MM.1S (cell line): ENCODE measurements at places on chromosomes 7 and 10.

- no peak for DNase-seq
Observed at GRCh38 chr7:51067258-51067657, 249.4 kb downstream of the COBL start.

DNA sequence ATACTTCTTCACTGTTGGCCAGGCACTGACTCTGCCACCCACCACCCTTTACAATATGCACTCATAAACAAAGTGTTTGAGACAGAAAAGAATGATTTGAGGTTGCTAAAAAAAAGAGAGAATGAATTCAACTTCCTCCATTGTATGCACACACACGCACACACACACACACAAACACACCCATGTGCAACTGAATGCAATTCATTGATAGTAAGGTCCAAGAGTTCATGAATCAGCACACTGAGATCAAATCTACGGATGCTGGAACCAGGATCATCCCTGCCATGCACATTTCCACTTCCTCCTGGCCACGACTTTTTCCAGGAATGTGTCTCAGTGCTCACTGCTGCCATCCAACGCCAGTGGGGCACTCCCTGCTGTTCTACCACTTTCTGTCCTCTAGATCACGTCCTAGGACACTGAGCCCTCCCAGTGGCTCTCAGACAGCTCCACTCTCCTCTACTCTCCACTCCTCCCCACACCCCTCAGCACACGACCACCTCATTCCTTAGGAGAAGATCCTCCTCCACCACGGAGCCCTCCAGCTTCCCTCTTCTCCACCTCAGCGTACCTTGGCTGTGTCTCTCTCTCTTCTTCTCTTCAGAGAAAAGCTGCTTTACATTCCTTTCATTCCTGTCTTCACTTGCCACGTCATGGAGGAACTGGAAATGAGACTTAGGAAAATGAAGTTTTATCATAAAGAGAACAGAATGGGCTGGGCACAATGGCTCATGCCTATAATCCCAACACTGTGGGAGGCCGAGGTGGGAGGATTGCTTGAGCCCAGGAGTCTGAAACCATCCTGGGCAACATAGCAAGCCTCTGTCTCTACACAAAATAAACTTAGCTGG, 12.0 kb upstream of the TMEM213 start:
- DNase-seq = no peak

GRCh38 chr7:40850017-40850416, 715.2 kb downstream of the SUGCT start:
- no peak for DNase-seq

DNA sequence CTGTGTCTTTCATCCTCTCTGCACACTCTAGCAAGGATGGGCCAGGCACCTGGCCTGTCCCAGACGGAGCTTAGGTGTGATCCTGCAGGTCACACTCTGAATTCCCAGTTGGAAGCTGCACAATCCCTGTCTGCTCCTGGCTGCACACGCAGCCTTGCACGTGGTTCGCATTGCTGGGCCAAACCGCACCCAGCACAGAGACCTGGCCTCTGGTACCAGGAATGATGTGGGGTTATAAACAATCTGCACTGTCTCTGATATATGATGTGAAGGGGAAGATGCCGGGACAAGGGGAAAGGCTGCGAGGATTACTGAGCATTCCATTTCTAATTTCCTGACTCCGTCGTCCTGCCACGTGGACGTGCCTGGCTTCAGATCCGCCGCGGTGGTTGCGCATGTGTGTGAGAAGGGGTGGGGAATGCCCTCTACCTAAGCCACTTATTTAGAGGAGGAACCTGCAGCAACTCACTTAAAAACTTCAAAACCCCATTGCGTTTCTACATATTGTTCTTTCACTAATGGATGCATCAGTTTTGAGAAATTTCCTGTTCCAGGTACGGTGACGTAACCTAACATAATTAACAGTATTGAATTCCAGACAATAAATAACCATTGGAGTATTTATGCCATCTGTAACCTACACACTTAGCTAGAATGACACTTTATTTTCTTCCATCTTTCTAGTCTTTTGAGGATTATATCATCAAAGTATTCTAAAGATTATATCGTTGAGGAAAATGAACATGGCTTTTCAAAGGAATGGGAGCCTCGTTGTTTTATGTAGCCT, 559.7 kb upstream of the MGMT start:
- DNase-seq = no peak

- DNase-seq = no peak
Observed at GRCh38 chr7:46034056-46034768, 113.1 kb upstream of the IGFBP3 start.

GRCh38 chr7:45196374-45196773, 38.8 kb downstream of the RAMP3 start:
- no peak for DNase-seq

- no peak for DNase-seq
Observed at GRCh38 chr7:7122701-7123281, 59.6 kb upstream of the C1GALT1 start.
